Stimulated activated CD4-positive, alpha-beta T cell treated with anti-CD3 and anti-CD28 coated beads, Interleukin-4, amount 100 ng/mL, for 48 hours (primary cell): ENCODE measurements at places on chromosomes 6 and 20.

DNA sequence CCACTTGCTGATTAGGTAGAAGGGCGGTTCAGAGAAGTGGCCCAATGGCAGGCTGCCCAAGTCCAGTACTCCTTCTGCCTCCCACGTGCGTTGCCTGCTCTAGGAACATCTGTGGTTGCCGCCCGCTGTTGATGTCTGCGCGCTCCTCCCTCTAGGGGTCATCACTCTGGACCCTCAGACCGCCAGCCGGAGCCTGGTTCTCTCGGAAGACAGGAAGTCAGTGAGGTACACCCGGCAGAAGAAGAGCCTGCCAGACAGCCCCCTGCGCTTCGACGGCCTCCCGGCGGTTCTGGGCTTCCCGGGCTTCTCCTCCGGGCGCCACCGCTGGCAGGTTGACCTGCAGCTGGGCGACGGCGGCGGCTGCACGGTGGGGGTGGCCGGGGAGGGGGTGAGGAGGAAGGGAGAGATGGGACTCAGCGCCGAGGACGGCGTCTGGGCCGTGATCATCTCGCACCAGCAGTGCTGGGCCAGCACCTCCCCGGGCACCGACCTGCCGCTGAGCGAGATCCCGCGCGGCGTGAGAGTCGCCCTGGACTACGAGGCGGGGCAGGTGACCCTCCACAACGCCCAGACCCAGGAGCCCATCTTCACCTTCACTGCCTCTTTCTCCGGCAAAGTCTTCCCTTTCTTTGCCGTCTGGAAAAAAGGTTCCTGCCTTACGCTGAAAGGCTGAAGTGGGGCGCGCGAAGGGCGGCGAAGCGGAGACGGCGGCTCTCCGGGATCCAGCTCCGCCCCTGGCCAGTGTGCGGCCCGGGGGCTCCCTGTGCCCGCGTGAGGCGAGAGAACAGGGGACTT lies 8.5 kb downstream of the TRIM15 start:
- DNase-seq = no peak

DNA sequence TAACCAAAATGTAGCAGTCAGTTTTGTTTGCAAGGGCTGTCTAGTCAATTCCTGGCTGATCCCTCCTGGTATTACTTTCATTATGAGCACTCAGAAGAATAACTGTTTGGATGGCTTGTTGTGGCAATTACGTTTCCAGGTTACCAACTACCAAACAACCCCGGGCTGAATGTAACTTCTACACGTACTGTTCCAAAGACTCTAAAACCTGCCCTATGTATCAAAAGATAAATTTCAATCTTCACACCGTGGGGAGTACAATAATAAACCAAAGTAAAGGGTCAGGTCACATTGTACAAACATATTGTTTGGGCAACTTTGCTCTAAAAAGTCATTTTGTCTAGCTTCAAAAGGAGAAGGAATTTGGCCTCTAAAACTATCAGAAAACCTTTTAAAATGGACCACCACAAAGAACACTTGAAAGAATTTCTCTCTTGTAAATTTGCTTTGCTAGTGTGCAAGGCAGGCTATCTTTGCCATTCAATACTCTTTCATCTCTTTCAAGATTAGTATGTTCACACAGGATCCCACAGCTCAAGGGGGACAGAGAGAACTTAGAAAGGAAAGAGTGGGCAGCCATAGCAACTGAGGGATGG lies 27.6 kb downstream of the DCDC2 start:
- DNase-seq = no peak

DNA sequence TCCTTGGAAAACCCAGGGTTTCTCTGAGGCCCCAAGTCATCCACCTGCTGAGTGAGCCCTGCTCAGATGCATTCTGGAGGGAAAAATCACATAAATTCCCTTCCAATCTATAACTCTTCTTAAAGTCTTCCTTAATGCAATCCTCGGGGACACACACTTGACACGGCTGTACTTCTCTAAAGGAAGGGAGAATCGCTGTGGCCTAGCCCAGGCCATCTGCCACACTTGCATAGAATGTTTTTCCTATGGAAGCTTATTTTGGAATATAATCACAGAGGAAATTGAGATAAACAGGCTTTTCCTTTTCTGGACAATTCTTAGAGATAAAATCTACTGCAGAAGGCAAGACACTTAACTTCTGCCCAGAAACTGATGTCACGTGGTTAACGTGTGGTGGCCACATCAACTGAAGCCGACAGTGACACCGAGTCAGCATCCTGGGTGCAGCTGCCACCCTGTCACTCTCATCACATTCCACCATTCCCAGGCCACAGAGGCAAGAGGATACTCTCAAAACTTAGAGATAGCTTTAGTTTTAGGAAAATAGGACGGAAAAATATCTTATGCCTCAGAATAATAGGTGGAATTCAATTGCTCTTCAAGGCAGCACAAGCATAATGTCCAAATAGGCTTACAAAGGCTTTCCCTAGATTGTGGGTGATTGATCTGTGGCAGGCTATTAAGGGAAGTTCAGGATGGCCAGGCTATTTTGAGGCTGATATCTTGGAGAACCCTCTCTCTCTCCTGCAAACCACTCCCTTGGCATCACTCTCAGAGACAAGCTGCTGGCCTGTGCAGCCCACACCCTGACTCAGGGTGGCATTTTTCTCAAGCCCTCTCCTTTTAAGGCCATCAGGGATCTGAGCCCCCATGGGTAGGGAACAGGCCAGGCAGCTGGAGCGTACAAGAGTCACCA lies 29.6 kb downstream of the PSMB1 start:
- DNase-seq = no peak

DNA sequence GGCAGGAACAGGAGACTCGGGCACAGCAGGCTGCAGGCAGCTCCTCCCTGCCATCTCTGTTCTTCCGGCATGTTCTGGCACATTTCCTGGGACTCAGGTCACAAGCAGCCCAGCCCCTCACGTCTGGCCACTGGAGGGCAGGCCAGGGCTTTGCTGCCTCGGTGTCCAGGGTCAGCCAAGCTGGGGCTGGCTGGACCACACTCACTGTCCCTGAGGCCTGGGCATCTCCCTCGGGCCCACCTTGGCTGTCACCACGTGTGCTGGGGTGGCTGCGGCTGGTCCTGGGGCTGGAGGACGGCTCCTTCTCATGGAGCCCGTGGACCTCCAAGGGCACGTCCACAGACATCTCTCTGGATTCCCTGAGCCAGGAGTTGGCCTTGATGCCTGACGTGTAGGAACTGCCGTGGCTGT lies 18.5 kb downstream of the FRMD1 start:
- no peak for DNase-seq

DNA sequence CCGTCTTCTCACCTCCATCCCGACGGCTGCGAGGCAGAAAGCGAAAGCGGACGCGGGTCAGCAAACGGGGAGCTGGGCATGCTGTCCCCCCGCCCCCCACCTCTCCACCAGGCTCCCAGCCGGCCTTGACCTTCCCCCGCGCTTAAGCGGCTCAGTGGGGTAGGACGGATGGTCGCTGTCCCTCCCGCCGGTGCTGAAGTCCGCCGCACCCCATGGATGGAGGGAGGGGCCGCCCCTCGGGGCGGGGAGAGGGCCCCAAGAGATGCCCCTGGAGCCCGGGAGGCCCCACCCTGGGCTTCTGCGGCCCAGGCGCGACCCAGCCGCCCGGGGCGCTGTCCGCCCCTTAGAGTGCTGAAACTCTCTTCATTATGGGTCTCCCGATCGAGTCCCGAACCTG lies at the start of gene KCNB1:
Gene KCNB1 (minus strand): TSS at position 48 of the 397 bp plus-strand sequence. CDS start 188 bp downstream, outside the sequence.
- peak; percentile 50 for DNase-seq

- DNase-seq = no peak
Observed at GRCh38 chr6:108720827-108721226, 127.4 kb upstream of the ARMC2 start.

- no peak for DNase-seq
Observed at GRCh38 chr6:44113414-44113813, 13.8 kb downstream of the MRPL14 start.

DNA sequence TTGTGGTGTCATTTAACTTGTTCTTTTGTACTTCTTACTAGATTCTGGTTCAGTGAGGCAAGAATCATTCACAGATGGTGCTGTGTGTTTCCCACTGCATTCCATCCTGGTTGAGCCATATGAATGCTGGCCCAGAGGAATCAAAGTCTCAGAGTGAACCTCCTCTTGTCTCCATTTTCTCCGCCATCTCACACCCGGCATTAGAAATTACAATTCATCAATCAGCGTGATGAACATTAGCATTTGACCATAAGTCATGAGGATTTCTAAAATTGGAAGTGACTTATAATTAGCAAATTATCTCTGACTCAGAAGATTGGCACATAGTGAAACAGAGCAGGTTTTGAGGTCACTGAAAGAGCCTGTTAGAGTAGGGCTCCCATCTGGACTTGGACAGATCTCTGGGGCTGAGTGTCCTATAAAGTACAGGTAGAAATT lies 25.2 kb downstream of the TNFAIP3 start:
- no peak for DNase-seq

DNA sequence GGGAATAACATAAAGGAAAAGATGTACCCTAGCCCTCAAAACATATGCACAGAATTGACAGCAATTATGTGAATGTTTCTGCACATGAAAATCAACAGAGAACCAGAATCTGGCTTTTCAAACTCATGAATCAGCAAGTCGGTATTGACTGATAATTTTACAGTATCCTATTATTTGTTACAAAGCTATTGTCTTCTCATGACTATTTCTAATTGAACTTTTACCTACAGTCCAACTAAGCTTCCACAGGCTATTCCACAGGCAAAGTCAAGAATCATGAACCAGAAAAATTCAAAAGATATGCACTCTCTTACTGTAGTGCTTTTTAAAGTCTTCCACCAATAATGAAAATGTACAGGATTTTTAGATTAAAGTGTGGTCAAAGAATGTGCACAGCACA lies 49.1 kb upstream of the DST start:
- DNase-seq = no peak

DNA sequence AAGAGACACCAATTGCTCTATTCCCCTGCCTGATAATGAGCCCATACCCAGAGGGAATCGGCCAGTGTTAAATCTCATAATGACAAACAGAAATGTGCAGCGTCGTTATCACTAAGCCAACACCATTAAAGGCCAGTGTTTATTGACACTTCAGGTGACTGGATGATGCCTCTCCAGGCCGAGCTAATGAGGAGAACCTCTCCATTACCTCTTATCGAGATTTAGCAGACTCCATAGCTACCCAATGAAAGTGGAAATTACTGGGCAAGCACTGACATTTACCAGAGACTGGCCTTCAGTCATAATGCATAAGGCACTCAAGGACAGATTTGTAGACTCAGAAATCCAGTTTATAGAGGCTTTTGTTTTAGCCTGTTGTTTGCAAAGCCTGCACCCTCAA lies 669.5 kb downstream of the MAFB start:
- no peak for DNase-seq

- DNase-seq = no peak
Observed at GRCh38 chr6:141216726-141217125, 916.0 kb upstream of the GJE1 start.

GRCh38 chr6:104784884-104785283 lies 74.8 kb downstream of the HACE1 start:
- DNase-seq = no peak

DNA sequence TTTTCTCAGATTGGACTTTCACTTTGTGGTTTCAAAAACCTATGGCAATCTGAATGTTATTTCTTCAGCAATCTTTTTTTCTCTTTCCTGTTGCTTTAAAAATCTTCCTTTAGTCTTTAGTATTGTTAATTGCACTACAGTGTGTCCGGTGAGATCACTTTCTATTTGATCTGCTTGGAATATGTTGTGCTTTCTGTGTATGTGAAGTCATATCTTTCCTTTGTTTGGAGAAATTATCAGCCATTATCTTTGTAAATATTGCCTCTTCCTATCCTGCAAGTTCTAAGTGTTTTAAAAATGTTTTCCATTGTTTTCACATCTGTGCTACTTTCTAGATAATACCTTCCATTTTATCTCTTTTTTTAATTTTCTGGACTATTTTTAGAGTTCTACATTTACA lies 171.4 kb upstream of the PRSS16 start:
- no peak for DNase-seq

DNA sequence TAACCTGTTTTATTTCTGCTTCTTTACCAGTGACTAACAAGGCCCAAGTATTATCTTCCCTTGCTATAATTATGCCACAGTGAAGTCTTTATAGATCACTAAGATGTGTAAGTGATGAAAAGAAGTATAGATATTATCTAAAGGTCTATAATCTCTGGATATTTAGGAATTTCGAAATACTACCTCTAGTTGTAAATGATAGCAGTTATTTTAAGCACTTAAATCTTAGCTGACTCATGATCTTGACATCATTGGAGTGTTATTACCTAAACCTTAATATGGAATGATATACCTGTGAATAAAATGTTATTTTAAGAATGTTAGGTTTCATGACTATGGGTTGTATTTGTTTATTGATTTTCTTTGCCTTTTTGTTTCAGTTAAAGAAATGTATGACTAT lies 31.5 kb downstream of the CDC40 start:
- no peak for DNase-seq

- no peak for DNase-seq
Observed at GRCh38 chr6:36217188-36217587, 20.6 kb downstream of the BRPF3 start.

GRCh38 chr6:83365931-83366330 lies 64.9 kb downstream of the ME1 start:
- no peak for DNase-seq

GRCh38 chr6:46626976-46627375 lies 25.6 kb downstream of the CYP39A1 start:
- no peak for DNase-seq

DNA sequence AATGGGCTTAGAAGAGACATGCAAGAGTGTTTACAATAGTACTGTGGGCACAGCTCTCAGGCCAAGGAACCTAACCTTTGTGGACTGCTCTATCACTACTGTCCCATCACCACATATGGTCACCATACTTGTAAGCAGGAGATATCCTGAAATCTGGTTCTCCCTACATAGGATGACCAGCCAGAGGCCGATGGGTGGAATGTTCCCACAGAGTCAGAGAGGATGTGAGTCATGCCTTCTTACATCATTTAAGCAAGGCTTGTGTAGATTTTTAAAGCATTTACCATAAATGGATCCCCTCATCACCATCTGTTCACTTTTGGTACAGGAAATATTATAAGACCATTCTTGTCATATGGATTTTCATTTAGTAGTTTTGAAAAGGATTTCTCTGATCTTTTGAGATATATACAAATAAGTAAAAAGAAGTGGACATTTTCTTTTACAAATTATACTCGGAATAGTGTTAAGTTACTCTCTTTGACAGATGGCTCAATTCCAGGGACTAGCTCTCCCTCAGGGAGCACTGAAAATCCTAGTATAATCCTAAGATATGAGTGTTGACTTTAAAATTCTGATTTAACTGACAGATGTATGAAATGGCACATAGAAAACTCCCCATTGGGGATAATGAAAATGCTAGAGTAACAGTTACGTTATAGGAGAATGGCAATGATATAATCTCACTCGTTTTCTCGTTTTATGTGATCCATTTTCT lies 6.6 kb downstream of the HTR1B start:
- no peak for DNase-seq

GRCh38 chr20:5908981-5909380 lies 41.4 kb downstream of the TRMT6 start:
- no peak for DNase-seq

- DNase-seq = no peak
Observed at GRCh38 chr20:21693322-21693721, 12.1 kb upstream of the PAX1 start.

GRCh38 chr20:51554538-51555165 lies 12.1 kb upstream of the NFATC2 start:
- no peak for DNase-seq
